ENCODE measurements at places on chromosomes 6 and 20.

DNA sequence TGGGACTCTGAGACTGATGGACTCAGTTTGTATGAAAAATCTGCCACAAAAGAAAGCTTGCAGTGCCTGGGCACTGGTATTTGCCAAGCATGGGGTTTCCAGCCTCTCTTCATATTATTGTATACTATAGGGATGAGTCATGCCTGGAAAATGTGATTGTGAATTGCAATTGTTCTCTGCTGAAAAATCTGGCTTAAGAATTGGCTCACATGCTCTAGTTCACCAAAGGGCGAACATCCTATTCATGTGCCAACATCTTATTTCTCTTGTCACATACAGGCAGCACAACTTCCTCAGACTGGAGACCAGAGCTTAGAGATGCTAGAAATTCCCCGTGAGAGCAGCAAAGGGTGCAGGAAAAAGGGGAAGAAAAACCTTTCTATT lies 103.6 kb upstream of the KCNK16 start:
- DNase-seq, result no peak

- DNase-seq, result no peak
Observed at GRCh38 chr6:33931799-33932198, 128.0 kb upstream of the MLN start.

- no peak for DNase-seq
Observed at GRCh38 chr20:35238735-35239134, 12.2 kb downstream of the MMP24 start.

- no peak for DNase-seq
Observed at GRCh38 chr6:38750968-38751615, 36.0 kb downstream of the DNAH8 start.

DNA sequence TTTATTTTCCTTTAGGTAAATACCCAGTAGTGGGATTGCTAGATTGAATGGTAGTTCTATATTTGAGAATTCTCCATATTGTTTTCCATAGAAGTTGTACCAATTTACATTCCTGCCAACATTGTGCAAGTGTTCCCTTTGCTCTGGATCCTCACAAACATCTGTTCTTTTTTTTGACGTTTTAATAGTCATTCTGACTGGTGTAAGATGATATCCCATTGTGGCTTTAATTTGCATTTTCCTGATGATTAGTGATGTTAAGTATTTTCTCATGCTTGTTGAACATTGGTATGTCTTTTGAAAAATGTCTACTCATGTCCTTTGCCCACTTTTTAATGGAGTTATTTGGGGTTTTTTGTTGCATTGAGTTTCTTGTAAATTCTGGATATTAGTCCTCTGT lies 85.6 kb downstream of the UBE3D start:
- DNase-seq, result no peak

GRCh38 chr6:82080767-82081166 lies 166.8 kb downstream of the IBTK start:
- no peak for DNase-seq

DNA sequence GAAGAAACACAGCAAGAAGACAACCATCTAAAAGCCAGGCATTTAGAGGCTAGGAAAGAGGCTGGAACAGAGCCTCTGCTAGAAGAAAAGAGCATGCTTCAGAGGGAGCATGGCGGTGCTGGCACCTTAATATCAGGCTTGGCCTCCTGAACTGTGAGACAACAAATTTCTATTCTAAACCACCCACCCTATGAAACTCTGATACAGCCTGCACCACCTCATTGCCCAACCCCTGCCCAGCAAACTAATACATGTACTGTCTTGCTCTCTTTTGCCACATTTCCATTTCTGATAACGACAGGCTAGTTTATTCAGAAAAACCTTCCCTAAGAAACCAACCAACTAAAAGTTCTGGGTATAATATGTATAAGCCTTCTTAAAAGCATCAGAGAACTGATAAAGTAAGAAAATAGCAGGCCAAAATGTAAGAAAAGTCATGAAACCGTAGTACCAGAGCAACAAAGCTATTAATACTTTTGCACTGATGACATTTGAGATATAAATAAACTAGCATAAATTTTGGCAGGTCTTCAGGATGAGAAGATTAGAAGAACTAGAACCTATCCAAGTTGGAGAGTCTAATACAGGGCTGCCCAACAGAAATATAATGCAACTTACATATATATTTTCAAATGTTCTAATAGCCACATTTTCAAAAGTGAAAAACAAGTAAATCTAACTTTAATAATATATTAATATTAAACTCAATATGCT lies 184.7 kb upstream of the HSF2 start:
- DNase-seq, result no peak

- no peak for DNase-seq
Observed at GRCh38 chr20:49914310-49915117, 815 bp downstream of the SPATA2 start.

GRCh38 chr20:58585753-58586540 lies 65.1 kb upstream of the STX16 start:
- DNase-seq, result no peak

- DNase-seq, result no peak
Observed at GRCh38 chr6:37041521-37041920, 36.1 kb downstream of the FGD2 start.

DNA sequence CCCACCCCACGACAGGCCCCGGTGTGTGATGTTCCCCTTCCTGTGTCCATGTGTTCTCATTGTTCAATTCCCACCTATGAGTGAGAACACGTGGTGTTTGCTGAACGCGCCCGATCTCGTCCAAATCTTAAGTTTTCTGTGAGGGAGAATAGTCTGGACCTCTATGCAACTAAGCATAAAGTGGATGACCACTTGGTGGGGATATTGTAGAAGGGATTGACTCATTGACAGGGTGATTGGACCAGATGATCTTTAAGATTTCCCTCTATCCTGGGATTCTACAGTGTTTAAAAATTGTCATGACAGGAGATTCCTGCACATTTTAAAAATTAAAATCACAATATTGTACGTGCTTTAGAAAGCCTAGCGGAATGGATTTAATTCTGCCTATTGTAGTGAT lies 141.3 kb downstream of the TRMT11 start:
- no peak for DNase-seq

GRCh38 chr6:131001111-131001736 lies 61.8 kb downstream of the EPB41L2 start:
- DNase-seq, result no peak

DNA sequence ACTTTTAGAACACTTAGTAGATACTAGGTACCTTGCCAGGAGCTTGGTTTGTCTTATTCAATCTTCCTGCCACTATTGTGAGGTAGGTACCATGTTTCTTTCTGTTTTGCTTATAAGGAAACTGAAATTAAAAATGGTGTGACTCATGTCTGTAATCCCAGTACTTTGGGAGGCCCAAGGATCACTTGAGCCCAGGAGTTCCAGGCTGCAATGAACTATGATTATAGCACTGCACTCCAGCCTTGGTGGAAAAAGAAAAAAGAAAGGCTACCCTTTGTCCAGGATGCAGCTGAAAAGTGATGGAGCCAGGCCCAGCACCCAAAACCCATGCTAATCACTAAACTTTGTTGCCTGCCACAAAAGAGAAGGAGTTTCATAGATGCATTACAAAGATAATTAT lies 34.1 kb upstream of the LAMA4 start:
- DNase-seq, result no peak

GRCh38 chr6:41763470-41763869 lies 16.2 kb downstream of the FRS3 start:
- DNase-seq, result no peak

GRCh38 chr20:58224097-58224496 lies 4.4 kb downstream of the ANKRD60 start:
- no peak for DNase-seq

GRCh38 chr20:35762461-35762860 lies 9.4 kb upstream of the PHF20 start:
- no peak for DNase-seq

DNA sequence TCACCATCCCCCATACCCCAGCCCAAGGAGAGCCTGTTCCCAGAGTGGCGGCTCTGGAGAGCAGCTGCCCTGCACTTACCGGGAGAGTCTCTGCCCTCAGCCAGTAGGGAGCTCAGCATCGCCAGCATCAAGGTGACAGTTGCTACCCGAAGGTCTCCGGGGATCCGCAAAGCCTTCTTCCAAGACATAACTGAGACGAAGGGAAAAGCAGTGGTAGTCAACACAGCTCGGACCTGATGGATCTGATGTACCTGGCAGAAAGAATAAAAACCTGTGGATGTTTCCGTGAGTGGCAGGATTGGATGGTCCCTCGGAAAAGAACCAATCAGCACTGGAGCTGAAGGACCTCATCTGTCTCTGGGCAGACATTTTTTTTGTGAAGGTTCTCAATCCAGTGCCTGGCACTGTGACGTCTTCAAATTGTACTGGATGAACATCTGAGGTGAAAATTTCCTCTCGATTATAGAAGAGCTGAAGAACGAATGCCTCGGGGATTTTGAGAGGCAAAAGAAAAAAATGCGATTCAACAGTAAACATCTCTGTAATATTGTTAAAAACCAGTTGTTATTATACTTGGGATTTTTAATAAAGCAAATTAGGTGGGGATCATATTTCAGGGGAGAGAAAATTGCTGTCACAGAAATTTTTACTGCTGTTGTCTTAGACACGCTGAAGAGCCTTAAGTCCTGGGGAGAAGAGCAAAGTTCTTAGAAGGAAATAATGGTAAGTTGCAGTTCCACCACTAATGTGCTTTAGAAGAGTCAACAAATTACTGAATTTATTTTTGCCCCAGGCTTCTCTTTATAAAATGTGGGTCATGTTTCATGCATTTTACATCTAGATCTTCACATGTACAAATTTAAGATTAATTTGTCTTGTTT lies at the start of gene HLA-DQB1:
TSS of gene HLA-DQB1 (minus strand) at position 238 of the 881 bp plus-strand sequence. CDS start at position 188, 50 bp downstream.
- no peak for DNase-seq

DNA sequence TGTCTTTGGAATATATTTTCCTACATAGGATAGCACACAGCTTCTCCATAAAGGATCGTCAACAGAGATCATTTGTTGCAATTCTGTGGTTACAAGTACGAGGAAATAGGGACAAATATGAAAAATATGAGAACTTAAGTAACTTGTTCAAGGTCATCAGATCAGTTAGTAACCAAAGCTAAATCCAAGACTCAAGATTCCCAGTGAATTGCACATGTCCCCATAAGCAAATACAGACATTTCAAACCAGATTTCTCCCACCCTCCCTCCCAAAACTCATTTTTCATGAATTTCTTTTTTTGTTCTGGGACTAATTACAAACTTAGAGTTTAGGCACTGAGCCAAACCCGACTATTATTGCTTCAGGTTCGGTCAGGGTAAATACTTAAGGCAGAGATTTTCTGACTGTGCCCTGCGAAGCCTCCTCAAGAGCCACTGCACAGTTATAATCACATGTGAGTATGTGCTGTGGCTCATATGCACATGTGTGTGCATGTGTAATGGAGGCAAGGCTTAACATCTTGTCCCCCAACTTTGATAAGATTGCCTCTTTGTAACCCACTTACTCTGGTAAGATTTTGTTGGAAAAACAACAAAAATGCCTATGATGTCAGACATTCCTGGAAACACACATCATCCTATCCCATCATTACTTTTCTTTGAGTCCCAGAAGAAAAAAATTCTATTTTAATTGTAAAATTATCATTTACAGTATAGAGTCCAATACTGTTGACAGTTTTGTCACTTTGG lies 216.2 kb downstream of the CD83 start:
- DNase-seq, result no peak

DNA sequence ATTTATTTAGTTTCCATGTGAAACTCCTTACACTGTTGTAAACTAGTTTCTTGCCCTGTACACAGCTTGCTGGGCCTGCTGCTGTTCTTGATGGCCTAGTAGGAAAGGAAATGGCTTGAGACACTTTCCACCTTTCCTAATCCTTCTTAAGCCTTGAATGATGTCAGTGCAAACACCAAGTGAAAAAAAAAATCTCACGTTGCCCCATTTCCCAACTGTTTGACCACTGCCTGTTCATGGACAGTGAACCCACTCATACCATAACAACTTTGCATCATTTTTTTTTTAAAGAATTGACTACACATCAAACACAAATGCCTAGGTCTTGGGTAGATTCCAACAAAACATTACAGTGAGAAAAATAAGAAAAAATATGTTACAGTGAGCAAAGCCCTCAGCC lies 653.6 kb upstream of the FLRT3 start:
- DNase-seq, result no peak

DNA sequence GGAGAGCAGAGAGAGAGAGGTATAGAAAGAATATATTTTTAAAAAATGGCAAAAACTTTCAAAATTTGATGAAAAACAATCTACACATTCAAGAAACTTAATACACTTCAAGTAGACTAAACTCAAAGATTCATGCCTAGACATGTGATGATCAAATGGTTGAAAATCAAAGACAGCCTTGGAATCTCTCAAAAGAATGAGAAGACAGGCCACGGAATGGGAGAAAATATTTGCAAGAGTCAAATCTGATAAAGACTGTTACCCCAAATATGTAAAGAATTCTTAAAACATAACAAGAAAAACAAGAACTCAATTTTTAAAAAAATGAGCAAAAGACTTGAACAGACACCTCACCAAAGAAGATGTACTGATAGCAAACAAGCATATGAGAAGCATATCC lies 49.7 kb downstream of the THEMIS start:
- no peak for DNase-seq

- no peak for DNase-seq
Observed at GRCh38 chr6:15490242-15491100, 172.4 kb downstream of the DTNBP1 start.

DNA sequence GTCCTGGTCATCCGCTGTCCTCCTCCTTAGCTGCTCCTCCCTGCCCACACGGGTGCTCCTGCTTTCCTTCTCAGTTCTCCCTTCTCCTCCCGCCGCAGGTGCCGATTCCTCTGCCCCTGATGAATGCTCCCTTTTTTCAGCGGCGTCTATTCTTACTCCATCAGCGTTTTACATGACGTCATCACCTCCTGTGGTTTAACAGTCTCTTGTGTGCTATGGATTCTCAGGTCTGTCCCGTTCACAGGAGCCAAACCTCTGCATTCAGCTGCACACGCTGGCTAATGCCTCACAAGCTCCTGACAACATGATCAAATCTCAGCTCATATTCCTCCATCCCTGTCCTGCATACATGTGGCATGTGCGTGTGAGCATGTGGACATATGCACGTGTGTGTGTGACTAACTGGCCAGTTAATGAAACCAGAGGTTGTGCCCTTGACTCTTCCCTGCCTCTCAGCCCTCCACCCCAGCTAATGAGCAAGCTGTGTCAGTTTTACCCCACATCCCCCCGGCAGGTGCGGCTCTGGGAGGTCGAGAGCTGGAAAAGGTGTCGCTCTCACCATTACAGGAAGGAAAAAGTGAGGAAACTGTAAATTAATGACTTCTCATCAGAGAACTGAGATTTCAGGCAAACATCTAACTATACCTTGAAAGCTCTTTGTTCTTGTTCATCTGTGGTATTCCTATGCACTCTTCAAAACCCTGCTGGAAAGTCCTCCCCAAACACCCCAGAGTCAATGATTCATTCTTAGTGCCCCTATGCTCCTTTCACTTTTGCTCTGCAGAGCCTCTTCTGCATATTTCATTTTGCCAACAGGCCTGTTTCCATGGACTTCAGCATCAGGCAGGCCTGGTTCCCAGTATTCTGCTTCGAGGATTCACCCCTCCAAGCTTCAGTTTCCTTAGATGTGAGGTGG lies 163.1 kb downstream of the TTLL2 start:
- no peak for DNase-seq
